ENCODE measurements at places on chromosomes 2 and 18.

DNA sequence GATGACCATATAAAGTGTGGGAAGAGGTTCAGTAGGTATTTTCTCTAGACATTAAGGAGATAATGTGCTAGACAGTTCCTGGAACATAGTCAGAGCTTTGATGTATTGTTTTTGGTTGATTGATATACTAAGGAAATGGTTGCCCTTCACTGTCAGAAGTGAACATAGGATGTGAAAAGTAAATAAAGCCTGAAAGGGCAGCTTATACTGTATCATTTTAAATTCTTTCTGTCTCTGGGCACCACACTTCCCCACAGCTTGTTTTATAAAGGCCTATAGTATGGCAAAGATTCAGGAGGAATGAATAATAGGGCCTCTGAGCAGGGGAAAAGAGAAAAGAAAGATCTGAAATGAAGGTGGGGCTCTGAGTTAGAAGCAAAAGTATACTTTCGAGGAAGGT, 72.7 kb upstream of the ITPRID2 start:
- no peak for DNase-seq

DNA sequence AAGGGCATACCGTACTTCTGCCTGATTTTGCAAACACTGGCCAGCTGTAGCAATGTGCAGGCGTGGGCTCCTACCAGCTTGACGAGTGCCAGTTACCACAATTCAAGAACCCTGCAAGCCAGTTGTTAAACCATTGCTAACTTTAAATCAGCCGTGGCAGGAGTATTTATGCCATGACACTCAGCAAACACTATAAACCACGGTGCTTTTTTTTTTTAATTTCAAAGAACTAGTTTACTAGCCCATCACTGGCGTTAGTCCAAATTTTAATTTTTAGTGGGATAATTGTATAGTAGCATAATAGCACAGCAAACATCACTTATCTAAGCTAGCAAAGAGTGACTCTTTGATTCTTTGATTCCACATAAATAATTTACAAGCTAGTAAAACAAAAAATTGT, 111.1 kb downstream of the COL4A4 start:
- DNase-seq, result no peak

DNA sequence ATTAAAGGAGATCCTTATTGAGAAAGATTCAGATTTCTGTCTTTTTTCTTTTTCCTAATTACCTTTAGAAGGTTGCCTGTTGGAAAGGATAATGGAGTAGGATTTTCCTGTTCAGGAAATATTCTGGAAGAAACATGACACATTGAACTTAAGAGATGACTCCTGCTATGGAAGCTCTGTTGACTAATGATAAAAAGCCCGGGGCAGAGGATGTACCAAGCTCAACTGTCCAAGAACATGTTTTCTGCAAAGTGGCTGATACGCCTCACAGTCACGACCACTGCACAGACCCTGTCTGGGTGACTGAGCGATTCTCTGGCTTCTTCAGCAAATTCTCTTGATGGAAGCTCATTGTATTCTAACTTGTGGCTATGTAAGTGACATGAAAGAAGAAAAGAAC, 86.2 kb upstream of the THOC1 start:
- DNase-seq, result no peak

- no peak for DNase-seq
Measured at GRCh38 chr2:9086465-9086864, 83.0 kb upstream of the MBOAT2 start.

- DNase-seq, result no peak
Measured at GRCh38 chr2:181682026-181682789, 1.9 kb upstream of the NEUROD1 start.

DNA sequence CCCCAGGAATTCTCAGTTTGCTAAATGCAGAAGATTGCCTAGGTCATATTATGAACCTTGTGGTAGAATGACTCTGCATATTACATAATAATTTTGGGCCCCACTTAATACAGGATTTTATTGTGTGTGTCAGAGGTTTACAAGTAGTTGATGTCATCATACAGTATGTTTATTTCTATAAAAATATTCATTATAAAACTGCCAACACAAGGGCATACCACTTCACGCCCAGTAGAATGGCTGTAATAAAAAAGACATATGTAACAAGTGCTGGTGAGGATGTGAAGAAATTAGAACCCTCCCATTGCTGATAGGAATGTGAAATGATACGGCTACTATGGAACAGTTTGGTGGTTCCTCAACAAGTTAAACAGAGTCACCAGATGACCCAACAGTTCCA, 61.4 kb upstream of the TWSG1 start:
- DNase-seq, result no peak

DNA sequence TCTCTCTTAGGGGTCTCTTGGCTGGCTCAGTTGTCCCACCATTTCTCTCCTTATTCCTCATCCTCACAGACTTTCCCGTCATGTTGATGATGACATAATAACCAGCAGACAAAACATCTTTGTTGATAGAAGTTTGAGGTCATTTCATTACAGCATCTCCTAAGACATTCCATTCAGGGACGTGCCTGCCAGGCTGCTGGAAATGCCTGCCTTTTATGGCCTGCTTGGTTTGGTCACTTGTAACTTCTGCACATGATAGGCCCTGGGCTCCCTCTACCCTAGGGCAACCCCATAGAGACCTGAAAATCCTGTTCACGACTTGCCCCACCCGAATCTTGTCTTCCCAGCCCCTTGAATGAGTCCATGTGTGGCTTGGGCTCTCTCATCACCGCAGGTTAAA, 81.7 kb downstream of the SDC1 start:
- DNase-seq, result no peak

GRCh38 chr18:4842287-4842686, 354.8 kb downstream of the AKAIN1 start:
- no peak for DNase-seq

DNA sequence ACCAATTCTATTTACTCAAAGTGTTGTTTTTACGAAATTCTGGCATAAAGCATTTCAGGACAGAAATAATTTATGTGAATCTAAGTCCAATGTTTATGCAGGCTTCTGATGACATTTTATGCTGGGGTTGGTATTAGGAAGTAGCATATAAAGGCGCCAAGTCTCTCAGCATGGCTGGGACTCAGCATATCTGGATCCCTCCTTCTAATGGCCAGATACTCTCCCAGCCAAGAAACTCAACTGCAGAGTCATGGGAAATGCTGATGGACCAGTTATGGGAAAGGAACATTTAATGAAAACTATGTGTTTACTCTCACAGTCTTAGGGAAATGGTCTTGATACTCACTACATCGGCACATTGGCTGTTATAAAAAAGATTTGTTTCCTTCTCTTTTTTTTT, 392.2 kb downstream of the ARHGAP15 start:
- DNase-seq, result no peak

DNA sequence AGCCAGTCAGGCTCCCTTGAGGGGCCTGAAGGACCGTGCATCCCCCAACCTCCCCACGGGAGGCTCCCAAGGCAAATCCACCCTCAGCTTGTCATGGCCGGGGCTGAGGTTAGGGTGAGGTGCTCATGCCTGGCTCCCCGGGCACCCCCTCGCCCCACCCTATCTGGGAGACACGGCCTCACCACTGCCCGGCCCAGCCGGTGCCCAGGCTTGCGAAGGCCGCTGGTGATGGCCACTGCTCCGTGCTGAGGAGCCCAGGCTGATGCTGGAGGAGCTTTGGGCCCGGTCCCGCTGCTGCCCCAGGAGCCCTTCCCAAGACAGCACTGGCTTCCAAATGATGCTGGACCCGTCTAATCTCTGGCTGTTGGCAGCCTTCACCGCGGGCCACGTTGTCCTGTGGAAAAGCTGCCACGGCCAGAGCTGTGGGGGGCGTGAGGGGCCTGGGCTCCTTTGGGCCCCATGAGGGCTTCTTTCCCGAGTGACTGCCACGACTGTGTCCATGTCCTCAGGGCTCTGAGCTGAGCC, 135.7 kb upstream of the CTDP1 start:
- DNase-seq, result no peak

- no peak for DNase-seq
Measured at GRCh38 chr2:174717273-174717672, 47.0 kb downstream of the CHRNA1 start.

DNA sequence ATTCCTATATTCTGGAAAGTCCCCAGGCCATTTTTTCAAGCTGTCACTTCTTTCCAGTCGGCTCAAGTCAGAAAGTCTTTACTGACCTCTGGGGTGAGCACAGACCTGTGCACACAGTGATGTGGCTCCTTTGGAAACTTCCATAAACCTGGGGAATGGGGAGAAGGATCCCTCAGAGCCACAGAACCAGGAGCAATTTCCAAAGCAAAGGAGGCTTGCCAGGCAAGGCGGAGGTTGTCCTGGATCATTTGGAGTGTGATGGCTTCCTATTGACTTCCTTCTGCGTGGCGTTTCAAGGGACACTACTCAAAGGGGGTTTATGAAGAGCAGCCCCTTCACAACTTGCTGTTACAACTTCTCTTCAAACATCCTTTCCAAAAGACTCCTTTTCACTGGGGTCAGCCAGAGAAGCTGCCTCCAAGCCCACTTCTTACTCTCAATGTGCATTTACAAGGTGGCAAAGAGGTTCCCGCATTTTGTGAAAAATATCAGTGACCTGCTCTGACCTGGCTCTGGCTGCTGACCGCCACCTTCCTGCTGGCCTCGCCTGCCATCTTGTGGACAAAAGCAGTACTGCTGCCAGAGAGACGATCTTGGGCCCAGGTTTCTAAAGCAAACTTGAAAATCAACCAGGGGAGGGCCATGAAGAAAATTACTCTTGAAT, 18.2 kb upstream of the TMEM247 start:
- DNase-seq, result peak; percentile 65

DNA sequence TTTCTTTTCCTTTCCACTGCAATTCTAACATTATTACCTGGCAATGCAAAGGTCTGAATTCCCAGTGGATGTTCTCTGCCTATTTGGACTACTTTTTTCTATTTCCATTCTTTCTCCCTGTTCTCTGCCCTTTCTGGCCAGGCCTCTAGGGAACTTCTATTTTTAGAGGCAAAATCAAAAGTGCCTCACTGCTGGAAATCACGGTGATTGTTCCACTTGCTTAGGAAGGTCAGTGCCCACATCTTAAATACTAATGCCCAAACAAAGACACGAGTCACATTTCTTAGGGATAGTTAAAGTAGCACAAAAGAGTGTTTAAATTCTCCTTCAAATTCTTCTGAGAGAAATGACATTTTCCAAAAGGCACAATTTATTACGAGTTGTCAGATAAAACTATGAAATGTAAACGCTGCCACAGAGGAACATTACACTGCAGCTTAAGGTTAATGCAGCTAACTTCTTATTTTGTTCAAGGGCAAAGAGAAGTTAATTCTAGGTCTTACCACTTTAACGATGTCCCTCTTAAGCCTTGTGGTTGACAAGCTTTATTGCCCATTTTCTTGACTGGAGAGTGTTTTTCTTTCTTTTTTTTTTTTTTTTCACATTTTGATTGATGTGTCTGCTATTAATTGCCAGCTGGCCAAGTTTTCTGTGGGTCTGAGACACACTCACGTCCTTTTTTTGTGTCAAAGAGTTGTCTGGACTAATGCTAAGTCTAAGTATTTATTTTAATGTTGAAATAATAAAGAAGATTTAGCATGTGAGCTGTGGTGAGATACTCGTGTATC, 34.7 kb downstream of the ST6GAL2 start:
- DNase-seq, result no peak

DNA sequence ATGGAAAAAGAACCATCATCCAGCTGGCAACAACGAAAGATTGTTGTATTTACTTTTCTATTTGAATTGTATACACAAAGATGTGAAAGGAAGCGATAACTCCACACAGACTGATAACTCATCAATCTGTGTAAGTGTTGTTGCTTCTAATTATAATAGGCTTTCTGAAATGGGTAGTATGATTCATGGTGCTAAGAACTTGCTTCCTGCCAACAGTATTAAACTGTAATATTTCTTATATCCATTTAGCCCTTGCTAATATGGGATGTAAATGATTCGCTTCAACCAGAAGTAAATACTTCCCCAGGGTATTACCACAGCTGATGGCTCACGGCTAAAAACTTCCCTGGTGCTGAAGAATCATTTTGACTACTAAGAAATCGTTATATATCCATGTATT, 70.2 kb downstream of the TMEM163 start:
- no peak for DNase-seq

- no peak for DNase-seq
Measured at GRCh38 chr2:145413261-145414030, 893.5 kb upstream of the ZEB2 start.

DNA sequence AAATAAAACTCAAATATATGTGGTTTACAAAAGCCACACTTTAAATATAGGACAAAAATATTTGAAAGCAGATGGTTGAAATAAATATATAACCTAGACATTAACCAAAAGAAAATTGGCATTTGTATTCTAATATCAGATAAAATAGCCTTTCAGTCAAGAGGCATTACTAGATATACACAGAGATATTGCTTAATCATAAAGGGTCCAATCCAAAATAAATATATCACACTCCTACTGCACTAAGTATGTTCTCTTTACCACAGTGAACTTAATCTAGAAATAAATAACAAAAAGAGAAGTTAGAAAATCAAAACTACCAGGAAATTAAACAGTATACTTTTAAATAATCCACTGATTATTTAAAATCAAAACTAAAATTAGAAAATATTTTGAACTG, 34.2 kb upstream of the KCNJ3 start:
- no peak for DNase-seq
